Stimulated activated CD4-positive, alpha-beta T cell treated with anti-CD3 and anti-CD28 coated beads, Interleukin-12 subunit alpha, Interleukin-12 subunit beta, amount 100 ng/mL, for 24 hours (primary cell): ENCODE measurements at places on chromosomes 7 and 10.

GRCh38 chr10:12639996-12640944, 290.9 kb downstream of the CAMK1D start:
- no peak for DNase-seq

DNA sequence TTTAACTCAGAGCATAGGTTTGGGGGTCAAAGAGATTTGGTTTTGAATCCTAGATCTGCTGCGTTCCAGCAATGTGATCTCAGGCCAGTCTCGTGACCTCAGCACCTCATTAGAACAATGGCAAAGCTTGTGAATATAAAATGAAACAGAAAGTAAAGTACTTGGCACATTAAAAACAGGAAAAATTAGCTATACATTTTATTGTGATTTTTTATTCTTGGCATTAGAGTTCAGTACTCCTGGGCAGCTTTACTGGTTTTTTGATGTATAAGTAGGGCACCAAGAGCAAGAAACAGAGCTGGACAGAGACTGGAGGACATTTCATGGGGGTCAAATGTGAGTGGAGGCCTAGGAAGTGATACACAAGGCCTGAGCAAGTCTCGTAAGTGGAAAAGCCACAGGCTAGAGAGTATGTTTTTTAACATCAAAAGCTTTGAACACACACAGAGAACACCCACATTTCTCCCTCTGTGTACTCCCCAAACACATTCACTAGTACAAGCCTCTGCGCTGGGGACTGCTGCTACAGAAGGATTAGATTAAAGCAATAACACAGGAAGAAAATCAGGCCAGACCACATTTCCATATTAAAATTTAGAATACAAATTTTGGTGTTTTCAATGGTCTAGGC, 157.2 kb upstream of the SLC25A13 start:
- no peak for DNase-seq

DNA sequence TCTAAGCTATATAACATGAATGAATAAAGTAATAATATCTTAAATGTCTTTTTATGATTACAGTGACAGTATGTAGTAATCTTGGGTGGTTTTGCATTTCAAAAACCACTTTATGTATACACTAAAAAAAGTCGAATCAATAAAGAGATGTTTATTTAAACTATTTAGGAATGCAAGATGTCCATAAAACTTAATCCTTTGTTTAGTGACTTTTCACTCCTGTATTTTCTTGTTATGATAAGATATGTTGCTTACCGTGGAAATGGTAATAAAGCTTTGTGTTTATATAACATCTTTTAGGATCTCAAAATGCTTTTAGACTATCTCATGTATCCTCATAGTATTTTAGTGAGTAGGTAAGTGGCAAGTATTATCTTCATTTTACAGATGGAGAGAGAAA, 48.5 kb downstream of the SP4 start:
- DNase-seq, result no peak

DNA sequence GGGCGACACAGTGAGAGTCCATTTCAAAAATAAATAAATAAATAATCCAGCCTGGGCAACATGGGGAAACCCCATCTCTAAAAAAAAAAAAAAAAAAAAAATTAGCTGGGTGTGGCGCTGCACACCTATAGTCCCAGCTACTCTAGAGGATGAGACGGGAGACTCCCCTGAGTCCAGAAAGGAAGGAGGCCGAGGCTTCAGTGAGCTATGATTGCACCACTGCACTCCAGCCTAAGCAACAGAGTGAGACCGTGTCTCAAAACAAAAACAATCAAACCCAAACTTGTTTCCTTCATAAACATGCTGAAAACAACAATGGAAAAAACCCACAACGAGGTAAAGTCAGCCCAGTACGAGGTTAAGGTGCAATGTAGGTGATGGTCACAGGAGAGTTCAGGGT, 1.2 kb downstream of the COX19 start:
- no peak for DNase-seq

DNA sequence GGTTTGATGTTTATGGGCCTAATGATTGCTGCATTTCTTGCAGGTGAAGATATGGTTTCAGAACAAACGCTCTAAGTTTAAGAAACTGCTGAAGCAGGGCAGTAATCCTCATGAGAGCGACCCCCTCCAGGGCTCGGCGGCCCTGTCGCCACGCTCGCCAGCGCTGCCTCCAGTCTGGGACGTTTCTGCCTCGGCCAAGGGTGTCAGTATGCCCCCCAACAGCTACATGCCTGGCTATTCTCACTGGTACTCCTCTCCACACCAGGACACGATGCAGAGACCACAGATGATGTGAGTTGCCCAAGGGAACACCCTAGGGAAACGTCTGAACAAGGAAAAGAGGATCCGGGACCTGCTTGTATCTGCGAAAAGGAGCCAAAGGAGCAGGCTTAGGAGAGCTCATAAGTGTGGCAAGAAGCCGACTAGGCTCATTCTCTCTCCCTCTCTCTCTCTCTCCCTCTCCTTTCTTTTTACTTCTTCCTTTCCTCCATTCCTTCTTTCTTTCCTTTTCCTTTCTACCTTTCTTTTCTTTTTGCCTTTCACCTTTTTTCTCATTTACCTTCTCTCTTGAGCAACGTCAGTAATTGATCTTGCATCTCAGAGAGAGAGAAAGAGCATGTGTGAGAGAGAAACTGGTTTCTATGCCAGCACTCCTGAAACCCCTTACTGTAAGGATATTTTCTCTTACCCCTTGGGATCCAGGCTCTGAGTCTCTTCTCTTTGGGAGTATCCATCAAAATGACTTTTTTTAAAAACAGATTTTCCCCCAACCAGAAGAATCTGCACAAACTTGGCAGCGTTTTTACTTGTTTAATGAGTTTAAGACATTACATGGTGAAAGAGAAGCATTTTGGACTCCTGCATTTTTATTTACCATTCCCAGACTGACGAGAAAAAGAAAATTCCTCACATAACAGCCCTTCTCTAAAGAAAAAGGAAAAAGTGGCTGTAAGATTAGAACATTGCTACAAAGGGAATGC, 4.7 kb downstream of the DLX6 start:
- DNase-seq, result no peak

- DNase-seq, result no peak
These were observed 14.3 kb downstream of the MUC12 start for GRCh38 chr7:100983451-100984187.

DNA sequence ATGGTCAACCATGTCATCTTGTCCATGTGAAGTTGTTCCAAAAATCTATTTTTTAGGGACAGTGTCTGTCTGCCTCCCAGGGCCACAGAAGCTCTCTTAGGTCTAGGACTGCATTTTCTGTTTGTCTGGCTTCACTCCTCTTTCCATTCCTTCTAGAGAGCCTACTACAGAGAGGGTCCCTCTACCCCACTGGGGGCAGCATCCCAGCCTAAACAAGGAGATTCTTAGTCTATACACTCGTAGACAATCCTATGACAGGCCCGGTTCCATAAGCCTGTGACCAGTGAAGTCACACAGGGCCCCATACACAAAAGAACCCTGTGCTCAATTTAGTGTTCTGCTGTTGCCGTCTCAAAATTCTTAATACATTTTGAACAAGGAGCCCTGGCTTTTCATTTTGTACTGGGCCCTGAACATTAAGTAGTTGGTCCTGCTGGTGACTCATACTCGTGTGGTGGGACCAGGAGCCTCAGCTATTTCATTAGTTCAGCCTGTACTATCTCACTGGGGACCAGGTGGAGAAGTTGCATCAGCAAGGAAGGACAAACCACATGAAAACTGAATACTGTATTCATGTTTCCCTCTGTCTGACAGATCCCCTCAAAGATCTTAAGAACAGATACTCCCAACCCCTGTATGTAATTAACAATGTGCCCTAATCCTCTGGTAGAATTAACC, 23.5 kb upstream of the FAM180A start:
- DNase-seq, result no peak

DNA sequence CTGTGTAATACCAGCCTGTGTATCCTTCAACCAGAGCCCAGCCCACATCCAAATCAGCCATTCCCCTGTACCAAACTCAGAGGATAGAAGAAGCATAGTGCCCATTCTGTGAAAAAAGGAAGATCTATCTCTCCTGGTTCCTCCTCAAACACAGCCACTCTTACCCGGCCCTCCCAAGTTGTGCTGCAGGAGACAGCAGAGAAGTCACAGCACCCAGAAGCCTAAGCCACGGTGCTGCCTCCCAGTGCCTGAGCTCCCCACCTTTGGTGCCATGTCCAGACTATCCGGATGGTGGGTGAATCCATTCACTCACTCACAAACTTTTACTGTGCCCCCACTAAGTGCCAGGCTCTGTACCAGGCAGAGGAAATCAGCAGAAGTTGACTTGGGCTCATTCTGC, 166.0 kb upstream of the ZMIZ1 start:
- DNase-seq, result no peak

DNA sequence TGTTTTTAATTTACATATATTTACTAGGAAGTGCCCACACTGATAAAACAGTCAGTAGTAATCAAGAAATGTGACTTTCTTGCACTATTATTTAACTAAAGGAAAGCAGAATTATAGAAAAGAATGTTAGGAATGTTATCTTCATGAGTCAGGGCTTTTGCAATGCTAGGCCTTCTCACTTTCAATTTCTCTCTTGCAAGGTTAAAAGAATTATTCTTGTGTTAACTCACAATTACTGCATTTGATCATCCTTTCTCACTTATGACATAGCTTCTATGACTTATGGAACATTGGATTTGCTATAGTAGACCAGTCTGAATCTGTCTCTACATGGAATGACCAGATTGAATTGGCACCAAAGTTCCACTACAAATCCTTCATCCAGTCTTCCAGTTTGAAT, 192.4 kb downstream of the SDK1 start:
- no peak for DNase-seq
